ENCODE measurements at places on chromosomes 5 and 9.
A peak's percentile ranks its signal among the peaks of the same experiment; 100 is the strongest.

GRCh38 chr5:72917371-72917776 lies 38.5 kb upstream of the FCHO2 start:
- no peak for DNase-seq

DNA sequence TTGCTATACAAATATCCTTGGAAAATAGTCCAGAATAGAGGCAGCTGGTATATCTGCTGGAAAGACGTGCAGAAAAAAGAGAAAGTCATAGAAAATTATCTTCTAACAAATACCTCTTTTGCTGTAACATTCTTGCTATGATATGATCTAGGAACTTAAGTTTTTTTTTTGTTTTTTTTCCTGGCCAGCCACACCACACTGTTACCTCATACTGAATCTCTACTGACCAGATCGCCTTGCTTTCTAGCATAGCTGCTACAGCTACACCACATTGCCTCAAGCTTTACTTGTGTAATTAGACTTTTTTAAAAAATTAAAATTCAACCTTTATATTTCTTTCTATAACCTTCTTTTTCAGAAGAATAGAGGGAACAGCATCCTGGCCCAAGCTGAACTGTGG lies 142.2 kb upstream of the PRLR start:
- no peak for DNase-seq

GRCh38 chr5:9062873-9063272 lies 483.0 kb downstream of the SEMA5A start:
- no peak for DNase-seq

- no peak for DNase-seq
Observed at GRCh38 chr9:19223724-19224123, 6.8 kb upstream of the DENND4C start.

DNA sequence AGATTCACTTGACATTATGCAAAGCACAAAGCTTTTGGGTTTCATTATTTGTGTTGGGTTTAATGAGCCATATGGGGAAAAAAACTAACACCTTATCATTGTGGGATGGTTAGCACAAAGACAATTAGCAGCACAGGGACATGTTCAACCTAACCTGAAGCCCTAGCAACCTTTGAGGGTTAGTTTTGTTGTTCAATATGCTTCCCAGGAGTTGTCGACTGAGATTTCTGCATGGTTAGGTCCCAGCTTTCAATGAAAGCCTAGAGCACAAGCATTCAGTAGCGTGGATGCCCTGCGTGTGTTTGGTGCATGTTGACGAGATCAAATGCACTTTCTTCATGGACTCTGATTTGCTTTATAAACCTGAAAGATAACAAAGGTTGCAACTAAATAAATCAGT lies 565.2 kb upstream of the TLE4 start:
- no peak for DNase-seq

GRCh38 chr5:130526708-130527107 lies 622.4 kb downstream of the CHSY3 start:
- DNase-seq: no peak

DNA sequence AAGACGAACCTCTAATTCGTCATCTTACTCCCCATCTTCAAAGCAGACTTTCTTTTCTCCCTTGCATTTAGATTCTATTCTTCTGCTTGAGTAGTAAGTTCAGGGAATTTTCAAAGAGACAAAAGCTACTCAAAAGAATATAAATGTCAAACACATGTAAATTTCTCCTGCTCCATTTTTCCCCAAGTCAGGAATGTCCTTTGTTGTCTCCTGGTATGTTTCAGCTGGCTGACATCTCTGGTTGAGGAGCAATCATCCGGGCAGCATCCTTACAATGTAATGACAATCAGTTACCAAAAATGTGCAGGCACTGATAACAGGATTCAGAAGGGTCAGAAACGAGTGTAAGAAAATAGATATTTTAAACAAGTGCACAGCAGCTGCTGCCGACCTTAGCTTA lies 47.6 kb upstream of the PPP1R2B start:
- DNase-seq: no peak

- no peak for DNase-seq
Observed at GRCh38 chr9:134136996-134137299, 1.1 kb downstream of the WDR5 start.

- DNase-seq: no peak
Observed at GRCh38 chr9:98606730-98607129, 102.0 kb downstream of the GABBR2 start.

DNA sequence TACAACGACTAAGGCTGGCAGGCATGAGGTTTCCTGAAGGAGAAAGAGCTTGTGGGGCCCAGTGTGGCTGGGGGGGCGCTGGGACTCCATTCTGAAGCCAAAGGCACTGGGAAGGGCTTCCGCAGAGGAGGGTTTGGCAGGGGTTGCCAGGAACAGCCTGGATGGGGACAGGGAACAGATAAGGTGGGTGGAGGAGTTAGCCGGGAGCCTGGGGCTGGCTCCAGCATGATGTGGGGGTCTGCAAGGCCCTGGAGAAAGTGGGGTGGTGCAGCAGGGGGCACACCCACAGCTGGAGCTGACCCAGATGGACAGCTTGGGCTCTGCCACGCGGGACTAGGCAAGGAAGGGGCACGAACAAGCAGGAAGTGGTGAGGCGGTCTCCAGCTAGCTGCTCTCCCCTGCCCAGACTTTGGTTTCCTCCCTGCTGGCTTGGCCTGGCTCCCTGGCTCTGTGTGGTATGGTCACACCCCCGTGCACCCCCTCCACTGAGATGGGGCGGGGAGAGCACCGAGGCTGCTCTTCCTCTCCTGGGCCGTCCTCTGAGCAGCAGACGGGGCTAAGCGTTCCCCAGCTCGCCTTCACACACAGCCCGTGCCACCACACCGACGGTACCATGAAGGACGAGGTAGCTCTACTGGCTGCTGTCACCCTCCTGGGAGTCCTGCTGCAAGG lies at the start of gene LTC4S:
TSS of gene LTC4S (plus strand) at position 519 of the 672 bp plus-strand sequence. CDS start at position 614, 95 bp downstream.
- DNase-seq: peak; percentile 79

GRCh38 chr5:58077966-58078365 lies 381.9 kb downstream of the PLK2 start:
- DNase-seq: no peak

GRCh38 chr9:138028596-138028995 lies 151.0 kb downstream of the CACNA1B start:
- no peak for DNase-seq

- DNase-seq: no peak
Observed at GRCh38 chr9:2208991-2209390, 193.8 kb downstream of the SMARCA2 start.

GRCh38 chr5:58099257-58099656 lies 360.6 kb downstream of the PLK2 start:
- DNase-seq: no peak

DNA sequence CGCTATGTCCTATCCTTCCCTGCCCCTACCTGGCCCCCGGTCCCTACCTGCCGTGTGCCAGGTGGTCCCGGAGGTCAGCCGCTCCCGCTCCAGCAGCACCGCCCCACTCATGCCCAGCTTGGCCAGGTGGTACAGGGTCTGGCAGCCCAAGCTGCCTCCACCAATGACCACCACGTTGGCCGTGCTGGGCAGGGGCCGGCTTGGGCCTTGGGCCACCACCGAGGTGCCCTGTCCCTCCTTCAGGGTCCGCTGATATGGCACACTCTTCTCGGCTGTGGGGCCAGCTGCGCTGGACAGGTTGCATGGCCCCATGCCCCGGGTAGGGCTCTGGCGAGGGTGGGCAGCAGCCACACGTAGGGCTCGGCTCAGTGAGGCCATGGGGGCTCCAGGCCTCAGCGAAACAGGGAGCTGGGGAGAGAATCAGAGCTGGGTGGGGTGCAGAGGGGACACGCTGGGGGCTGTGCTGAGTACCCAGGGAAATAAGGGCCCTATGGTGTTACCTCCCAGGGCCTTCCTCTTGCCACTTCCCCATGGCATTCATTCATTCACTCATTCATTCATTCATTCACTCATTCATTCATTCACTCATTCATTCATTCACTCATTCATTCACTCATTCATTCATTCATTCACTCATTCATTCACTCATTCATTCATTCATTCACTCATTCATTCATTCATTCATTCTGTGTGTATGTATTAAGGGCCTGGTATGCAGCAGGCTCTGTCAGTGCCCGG lies 4.2 kb downstream of the SARDH start:
- DNase-seq: no peak

GRCh38 chr5:28542987-28543386 lies 1504.6 kb upstream of the CDH9 start:
- DNase-seq: no peak

- DNase-seq: no peak
Observed at GRCh38 chr5:13536933-13537332, 407.6 kb downstream of the DNAH5 start.

DNA sequence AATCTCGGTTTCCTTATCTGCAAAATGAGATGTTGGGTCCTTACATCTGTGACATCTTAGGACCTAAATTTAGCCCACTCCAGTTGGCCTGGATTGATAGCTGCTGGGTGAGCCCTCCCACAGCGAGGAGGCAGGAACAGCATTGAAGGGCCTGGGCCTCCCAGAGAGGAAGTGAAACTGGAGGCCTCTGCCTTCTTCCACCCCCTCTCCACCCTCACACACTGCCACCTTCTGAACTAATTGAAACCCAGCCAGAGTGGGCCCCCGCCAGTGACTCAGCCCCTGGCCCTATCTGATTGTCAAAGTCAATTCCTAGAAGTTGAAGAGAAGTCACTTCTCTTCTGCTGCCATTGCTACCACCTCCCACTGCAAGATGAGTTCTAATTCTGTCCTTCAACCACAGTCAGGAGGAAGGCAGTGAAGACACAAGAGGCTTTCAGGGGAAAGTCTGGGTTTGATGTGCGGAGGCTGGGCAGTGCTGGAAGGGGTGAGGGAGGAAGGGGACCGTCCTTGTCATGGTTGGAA lies 55.2 kb upstream of the NEK6 start:
- peak; percentile 44 for DNase-seq

- no peak for DNase-seq
Observed at GRCh38 chr9:9874270-9874669, 738.5 kb downstream of the PTPRD start.

DNA sequence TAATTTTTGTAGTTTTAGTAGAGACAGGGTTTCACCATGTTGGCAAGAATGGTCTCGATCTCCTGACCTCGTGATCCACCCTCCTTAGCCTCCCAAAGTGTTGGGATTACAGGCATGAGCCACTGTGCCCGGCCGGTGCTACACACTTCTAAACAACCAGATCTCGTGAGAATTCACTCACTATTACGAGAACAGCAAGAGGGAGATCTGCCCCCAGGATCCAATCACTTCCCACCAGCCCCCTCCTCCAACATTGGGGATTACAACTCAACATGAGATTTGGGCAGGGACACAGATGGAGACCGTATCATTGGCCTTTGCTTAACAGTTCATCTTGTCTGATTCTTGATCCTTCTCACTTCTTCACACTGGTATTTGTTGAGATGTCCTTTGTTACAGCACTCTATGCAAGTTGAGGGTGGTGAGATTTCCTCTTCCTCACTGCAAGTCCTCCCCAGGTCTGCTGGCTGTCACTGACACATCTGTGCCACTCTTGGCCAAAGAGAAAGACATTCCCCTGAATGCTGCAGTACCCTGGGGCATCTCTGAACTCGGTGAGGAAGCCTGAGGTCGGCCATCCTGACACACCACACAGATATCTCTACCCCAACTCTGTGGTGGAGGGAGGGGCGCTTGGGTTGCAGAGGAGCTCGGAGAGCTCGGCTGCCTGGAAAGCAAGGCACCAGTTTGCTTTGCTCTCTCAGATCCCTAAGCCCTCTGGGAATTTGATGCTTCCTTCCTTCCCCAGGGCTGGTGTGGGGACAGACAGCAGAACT lies 4.2 kb upstream of the SUB1 start:
- peak; percentile 27 for DNase-seq

- DNase-seq: no peak
Observed at GRCh38 chr9:121929893-121930875, 162.9 kb downstream of the TTLL11 start.

- DNase-seq: no peak
Observed at GRCh38 chr9:133732639-133733408, 5.3 kb downstream of the SARDH start.

DNA sequence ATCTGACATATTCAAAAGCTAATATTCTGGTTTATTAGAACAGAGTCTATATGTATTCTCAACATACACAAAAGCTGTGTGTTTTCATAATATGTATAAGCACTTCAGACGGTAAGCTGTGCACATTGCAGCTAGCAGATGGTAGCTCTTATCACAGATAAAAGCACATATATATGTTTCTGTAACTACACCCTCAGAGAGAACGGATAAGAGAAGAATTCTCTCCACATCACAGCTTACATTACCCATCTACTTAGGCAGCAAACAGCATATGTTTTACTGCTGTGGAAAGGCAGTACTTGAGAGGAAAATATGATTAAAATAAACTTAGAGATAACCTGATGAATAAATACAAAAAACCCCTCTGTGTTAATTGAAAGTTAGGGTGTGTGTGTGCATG lies 450.9 kb upstream of the ZNF608 start:
- DNase-seq: no peak

DNA sequence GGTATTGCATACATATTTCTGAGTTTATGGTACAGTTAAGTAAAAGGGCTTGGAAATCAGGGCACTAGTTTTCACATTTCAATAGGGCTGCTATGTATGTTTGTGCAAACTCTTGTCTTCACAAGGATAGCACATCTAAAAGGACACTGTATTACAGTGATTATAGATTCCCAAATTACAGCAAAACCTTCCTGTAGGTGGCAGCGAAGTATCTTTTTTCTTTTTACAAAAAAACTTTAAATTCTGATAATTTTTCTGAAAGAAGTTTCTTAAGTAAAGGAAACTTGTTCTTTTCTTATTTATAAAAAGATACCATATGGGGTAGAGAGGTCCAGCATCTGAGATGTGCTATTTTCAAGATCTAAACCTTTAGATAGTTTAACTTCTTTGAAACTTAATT lies 337.8 kb downstream of the PTPRD start:
- DNase-seq: no peak
